AG09309 (cell line): ENCODE measurements at places on chromosomes 12 and 14.

GRCh38 chr12:87690236-87690810, 338.9 kb downstream of the C12orf50 start:
- no peak for DNase-seq

DNA sequence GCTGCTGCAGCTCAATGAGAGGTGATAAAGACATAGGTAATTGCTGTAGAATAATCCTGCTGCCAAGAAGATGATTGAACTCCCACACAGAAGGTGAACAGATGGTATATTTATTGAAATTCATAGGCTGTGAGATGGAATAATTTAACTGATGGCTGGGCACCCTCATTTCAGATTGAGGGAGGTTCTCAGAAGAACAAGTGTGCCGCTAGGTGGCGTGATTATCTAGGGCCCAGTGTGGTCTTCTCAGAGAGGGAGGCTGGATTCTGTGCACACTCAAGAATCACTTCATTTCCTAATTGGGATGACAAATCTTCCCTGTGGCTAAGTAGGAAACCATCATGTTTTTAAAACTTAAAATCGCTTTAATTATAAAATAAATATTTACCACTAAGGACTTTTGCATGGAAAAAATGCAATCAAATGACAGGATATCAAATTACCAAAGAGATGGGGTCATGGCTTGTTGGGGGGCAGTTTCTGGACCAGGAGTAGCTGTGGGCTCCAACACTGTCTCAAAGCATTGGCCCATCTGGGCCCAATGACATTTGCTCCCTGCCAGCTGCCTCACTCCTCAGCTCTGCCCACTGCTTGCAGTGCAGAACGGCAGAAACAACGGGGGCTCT, 132.3 kb downstream of the SNAPC1 start:
- peak; percentile 49 for DNase-seq

DNA sequence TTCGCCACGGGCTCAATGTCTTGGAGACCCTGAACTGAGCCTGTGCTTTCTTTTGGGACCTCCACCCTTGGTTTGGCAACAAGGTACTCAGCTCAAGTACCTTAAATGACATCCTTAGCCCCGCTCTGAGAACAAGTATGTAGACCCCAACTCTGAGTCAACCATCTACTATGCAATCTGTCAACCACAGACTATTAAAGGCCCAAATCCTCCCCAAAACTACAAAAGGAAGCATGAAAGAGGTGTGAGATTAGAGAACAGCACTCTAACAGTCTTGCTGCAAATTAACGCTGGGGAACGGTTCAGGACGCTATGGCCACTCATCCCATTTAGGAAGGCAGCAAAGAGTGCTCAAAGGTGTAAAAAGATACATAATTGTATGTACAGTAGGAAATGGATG, 52.1 kb downstream of the CCDC88C start:
- no peak for DNase-seq

GRCh38 chr14:102375119-102375518, 12.4 kb downstream of the TECPR2 start:
- DNase-seq, result no peak

DNA sequence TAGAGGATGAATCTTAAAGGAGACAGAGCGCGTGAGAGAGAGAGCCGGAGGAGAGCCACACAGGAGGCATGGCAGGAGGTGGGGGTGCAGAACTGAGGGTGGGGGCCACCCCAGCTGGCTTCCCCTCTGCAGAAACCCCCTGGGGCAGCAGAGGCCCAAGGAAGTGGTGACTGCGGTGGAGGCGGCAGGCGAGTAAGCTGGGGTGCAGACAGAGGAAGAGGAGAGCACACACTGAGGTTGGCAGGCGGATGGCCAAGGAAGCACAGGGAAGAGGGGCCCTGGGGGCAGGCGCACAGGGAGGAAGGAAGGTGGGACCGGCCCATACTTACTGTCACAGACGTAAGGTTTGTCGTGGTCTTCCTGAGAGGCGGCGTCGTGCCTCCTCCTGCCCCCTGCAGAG, 179.8 kb downstream of the DPF3 start:
- no peak for DNase-seq

DNA sequence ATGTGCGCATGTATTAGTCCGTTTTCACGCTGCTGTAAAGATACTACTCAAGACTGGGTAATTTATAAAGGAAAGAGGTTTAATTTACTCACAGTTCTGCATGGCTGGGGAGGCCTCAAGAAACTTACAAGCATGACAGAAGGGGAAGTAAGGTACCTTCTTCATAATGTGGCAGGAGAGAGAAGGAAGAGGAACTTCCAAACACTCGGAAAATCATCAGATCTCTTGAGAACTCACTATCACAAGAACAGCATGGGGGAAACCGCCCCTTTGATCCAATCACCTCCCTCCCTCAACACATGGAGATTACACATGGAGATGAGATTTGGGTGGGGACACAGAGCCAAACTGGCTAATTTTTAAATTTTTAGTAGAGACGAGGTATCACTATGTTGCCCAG, 41.8 kb upstream of the SNX6 start:
- no peak for DNase-seq

- peak; percentile 14 for DNase-seq
These were observed at the start of gene SCARB1 for GRCh38 chr12:124863416-124864325. SCARB1 (minus strand) TSS chr12:124863864; CDS start chr12:124863720, 144 bp downstream.

- peak; percentile 47 for DNase-seq
These were observed 4.7 kb upstream of the TUBA1C start for GRCh38 chr12:49260166-49260565.

GRCh38 chr12:110498984-110499706, 2.8 kb downstream of the VPS29 start:
- peak; percentile 25 for DNase-seq

DNA sequence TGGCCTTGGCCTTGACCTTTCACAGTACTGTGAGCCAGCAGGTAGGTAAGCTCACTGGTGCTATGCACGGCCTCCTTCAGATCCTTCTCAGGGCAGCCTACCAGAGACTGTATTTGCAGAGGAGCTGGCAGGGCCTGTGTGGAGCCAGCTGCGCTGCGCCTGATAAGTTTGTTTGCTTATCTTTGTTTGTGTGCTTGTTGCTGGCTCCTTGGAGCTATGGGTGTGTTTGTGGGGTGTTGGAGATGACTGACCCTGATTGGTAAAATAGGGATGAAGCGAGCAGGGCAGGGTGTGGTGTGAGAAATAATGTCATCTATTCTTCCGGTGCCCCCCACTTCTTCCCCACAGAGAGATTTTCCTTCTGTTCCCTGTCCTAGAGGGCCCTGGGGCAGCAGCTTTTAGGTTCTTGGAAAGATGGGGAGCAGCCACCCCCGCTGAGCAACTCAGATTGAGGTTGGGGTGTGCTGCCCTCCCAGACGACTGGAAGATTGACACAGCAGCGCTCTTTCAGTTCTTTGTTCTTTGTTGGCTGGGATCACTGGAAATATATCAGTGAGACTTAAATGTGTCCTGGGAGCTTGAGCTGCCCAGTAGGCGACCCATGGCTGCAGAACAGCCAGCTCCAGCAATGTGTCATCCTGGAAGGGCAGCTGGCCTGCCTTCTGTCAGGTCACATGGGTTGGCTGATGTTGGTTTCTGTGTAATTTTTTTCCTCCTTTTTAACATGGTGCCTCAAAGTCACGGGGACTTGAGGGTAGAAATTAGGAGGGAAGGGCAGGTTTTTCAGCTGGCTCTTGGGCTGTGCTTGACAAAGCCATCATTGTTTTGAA, 19.6 kb downstream of the MLXIP start:
- no peak for DNase-seq

- DNase-seq, result no peak
These were observed 119.8 kb upstream of the SCAF11 start for GRCh38 chr12:46110223-46110611.
